ENCODE measurements at places on chromosomes 11 and 22. TPM values are rescaled to one million over a fixed set of nuclear protein-coding genes. Genes with fewer than 3 reads are reported as not detected.

RCOR2 gene
- total RNA-seq = 0.55 TPM

CCDC116 gene
- 0.08 TPM for total RNA-seq

TMEM191C gene
- total RNA-seq = 1.1 TPM

PDE3B gene
- 2.0 TPM for total RNA-seq

IFITM10 gene
- 1.0 TPM for total RNA-seq

Data from A549 treated with CpdA at 1 μM for 4 hours (cell line).